ENCODE measurements at places on chromosomes 4 and X.

GRCh38 chr4:179989975-179990374 lies 2253.2 kb upstream of the TENM3 start:
- DNase-seq = no peak

DNA sequence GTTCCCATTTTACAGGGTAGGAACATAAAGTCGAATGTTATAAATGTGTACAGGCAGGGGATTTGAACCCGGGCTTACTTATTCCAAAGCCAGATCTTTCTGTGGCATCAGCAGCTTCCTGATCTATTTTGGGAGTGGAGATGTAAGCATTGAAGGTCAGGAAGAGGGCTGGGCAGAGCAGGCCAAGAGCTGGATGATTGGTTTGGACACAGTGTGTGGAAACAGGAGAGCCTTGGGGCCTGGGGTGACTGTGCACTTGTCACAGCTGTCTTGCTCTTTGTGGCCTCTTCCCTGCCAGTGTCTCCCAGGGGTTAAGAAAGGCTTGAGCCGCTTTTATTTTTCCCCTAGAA lies 127.9 kb upstream of the ENPP6 start:
- DNase-seq = no peak

DNA sequence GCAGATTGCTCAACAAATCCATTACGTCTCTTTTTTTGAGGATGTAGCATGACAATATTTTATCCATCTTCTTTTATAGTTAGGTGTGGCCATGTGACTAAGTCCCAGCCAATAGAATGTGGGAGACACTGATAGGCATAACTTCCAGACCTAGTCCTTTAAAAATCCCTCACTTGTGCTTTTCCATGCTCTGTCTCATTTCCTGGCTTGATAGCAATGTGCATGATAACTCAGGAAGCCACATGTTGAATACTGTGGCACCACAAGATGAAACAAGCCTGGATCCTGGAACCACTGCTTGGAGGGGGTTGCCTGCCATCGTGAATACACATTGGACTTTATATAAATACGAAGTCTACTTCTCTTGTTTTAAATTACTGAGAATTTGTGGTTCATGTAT lies 184.0 kb upstream of the NEIL3 start:
- no peak for DNase-seq

DNA sequence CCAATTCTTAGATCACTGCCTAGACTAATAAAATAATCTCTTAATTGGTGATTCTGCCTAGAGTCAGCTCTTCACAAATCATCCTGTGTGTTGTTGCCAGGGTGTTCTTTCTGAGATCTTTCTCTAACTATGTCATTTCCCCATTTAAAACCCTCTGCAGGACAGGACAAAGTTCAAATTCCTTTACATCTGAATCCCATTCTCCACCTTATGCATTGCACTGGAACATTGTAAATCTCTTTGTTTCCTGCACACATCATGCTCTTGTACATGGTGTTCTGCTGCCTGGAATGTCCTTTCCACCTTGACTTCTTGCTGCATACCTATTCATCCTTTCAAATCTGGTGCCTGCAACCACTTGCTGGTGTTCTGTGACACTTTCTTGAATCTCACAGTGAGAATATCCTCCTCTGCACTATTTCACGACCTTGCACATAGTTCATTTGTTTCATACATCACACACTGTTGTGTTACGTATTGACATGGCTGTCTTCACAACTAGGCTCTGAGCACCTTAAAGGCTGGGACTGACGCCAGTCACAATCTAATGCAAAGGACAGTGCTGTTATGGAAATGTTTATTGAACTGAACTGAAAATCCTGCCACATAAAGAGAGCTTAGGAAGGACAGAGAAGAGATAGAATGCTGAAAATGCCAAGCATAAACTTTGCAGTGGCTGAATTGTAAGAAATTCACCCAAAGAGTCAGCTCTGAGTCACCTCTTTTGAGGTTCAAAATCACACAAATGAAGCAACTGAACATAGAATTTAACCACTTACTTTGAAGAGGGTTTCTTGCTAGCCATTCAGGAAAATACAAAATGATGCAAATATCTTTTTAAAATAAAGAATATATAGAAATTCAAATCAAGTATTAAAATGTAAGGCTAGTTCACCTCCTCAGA lies 26.4 kb upstream of the SMIM14 start:
- DNase-seq = no peak

DNA sequence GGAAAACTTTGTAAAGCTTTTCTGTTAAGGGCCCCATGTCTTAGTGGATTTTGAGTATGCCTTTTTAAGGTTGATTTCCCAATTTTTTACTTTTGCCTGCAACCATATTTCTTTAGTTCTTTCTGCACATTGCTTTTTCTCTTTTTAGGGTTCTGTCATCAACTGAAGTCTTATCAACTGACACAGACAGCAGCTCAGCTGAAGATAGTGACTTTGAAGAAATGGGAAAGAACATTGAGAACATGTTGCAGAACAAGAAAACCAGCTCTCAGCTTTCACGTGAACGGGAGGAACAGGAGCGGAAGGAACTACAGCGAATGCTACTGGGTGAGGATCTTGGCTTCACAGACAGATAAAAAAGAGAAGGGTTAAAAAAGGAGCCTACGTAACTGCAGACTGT lies 27.8 kb downstream of the TAF1 start:
- no peak for DNase-seq

- DNase-seq = no peak
These were observed 56.0 kb downstream of the HADH start for GRCh38 chr4:108045687-108046024.

DNA sequence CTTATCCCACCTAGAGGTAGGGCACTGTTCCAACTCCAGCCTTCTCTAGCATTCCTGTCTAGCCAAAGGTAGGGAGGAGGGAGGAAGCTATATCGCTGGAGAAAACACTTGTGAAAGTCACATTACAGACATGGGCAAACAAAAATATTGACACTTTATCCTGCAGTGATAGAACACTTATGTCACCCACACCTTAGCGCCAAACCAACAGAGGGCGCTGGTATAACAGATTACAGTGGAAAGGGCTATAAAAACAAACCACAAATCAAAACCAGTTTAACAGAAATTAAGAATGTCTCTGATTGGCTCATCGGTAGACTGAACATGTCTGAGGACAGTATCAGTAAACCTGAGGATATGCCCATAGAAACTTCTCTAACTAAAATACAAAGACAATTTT lies 451.3 kb downstream of the TLL1 start:
- no peak for DNase-seq
